ENCODE measurements at places on chromosomes 5 and 9.
A peak's percentile ranks its signal among the peaks of the same experiment; 100 is the strongest.

- no peak for DNase-seq
These were observed 710.2 kb upstream of the ACO1 start for GRCh38 chr9:31674264-31674663.

GRCh38 chr5:79408028-79408427 lies 105.9 kb downstream of the HOMER1 start:
- no peak for DNase-seq

DNA sequence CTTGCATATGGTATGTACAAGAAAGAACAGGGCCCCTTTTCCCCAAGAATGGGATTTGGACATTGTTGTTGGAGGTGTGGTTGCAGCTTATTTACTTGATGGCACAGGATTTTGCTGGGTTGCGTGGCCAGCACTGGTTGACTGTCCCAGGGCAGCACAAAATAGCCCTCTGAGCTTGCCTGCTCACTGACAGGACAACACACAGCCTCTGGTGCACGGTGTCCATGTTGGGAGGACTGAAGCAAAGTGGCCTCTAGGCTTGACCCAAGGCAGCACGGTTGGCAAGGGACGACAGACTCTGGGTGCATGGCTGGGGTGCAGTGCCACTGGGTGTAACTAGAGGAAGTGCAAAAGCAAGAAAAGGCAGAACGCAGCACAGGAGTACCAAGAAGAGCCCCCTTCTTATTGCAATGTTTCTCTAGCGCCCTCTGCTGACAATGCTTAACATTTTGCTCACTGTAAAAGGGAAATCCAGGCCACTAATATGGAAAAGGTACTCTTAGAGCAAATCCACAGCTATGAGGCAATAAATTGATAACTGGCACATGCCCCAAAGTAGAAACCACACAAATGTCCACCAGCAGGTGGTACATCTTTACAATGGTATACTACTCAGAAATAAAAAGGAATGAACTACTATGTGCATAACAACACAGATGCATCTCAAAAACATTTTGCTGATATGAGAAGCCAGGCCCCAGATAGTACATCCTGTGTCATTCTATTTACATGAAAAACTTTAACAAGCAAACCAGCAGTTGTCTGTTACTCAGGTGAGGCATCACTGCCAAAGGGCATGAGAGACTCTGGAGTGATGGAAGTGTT lies 47.4 kb upstream of the BARX1 start:
- DNase-seq = peak; percentile 12

DNA sequence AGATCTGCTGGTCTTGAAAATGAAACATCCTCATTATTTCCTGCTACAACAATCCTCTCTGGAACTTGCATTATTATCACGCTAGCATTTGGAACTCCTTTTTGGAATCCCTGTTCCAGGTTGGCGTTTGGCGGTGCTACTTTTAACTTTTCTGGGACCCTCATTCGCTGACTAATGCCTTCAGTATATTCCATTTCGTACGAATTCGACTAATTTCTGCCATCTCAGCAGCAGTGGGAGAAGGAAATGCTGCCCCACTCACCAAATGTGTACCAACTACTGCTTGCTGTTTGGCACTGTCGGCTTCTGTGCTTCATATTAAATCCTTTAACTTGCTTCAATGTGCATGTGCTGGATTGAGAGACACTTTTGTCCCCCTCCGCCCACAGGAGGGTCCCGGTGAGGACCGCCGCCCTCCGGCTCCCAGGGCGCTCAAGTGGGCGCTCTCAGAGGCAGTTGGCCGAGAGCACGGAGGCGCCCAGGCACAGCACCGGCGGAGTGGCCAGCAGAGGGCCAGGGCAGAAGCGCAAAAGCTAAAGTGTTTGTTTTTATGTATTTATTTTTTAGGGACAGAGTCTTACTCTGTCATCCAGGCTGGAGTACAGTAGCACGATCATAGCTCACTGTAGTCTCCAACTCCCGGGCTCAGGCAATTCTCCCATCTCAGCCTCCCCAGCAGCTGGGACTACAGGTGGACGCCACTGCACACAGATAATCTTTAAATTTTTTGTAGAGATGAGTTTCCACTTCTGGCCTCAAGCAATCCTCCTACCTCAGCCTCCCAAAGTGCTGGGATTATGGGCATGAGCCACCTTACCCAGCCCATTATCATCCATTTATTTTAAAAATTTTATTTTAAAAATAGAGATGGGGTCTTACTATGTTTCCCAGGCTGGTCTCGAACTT lies 11.9 kb downstream of the PDE6A start:
- DNase-seq = peak; percentile 21

- DNase-seq = no peak
These were observed 20.2 kb upstream of the RPL26L1 start for GRCh38 chr5:172939071-172939470.

DNA sequence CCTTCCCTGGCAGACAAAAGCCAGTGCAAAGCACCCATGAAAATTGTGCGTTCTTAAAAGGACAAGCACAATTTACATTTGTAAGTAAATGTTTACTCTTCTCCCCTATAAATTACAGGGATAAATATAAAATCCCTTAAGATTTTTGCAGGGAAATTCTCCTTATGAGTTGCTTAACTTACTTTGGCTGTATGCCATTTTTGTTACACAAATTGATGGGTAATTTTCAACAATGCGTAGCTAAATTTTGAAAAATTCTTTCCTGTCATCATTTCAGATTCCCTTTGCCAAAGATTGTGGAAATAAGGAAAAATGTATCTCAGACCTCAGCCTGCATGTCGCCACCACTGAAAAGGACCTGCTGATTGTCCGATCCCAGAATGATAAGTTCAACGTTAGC lies 64.2 kb upstream of the ITGA2 start:
- no peak for DNase-seq

DNA sequence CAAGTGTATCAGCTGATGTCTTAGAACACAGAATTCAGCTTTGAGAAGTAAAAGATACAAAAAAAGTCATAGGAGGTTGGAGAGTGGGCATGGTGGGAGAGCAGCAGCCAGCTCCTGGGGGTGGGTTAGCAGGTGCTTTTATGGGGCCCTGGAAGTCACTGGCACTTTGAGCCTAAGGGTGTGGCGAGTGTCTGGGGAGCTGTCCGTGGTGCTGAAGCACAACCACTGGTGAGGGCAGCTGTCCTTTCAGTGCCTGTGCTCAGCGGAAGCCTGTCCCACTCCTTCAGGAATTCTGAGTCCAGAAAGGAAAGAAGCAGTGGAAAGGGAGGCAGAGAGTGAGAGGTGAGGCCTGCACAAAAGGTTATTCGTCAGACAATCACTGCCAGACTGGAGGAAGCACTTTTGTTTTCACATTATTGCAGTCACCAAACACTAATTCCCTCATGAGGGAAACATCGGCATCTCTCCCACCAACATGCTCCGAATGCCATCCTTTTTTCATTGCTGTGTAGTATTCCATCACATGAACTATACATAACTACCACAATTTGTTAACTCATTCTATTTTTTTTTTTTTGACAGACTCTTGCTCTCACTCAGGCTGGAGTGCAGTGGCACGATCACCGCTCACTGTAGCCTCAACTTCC lies 59.4 kb upstream of the RAPGEF1 start:
- DNase-seq = no peak

- DNase-seq = no peak
These were observed 300.4 kb downstream of the DTWD2 start for GRCh38 chr5:118687661-118688621.

GRCh38 chr5:8726383-8727036 lies 819.4 kb downstream of the SEMA5A start:
- DNase-seq = peak; percentile 49

- DNase-seq = no peak
These were observed 64.7 kb upstream of the LPAR1 start for GRCh38 chr9:111102793-111103464.

DNA sequence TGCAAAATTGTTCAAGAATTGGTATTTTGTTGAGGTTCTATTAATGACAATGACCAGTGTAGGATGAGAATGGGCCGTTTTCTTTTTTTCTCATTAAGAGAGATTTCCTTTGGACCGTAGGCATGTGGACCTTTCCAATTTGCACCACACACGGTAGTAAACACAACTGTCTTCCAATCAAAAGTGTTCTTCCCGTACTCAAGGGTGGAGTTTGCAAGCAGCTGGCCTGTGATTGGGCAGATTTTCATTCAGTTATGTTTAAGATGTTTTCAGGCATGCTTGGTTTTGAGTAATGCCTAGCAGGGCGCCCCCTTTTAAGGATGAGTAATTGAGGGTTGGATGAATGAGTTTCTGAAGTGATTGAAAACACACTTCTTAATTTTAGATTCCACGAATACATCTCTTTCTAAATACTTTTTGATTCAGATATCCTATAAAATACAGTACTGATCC lies 2.5 kb downstream of the KDM3B start:
- no peak for DNase-seq

DNA sequence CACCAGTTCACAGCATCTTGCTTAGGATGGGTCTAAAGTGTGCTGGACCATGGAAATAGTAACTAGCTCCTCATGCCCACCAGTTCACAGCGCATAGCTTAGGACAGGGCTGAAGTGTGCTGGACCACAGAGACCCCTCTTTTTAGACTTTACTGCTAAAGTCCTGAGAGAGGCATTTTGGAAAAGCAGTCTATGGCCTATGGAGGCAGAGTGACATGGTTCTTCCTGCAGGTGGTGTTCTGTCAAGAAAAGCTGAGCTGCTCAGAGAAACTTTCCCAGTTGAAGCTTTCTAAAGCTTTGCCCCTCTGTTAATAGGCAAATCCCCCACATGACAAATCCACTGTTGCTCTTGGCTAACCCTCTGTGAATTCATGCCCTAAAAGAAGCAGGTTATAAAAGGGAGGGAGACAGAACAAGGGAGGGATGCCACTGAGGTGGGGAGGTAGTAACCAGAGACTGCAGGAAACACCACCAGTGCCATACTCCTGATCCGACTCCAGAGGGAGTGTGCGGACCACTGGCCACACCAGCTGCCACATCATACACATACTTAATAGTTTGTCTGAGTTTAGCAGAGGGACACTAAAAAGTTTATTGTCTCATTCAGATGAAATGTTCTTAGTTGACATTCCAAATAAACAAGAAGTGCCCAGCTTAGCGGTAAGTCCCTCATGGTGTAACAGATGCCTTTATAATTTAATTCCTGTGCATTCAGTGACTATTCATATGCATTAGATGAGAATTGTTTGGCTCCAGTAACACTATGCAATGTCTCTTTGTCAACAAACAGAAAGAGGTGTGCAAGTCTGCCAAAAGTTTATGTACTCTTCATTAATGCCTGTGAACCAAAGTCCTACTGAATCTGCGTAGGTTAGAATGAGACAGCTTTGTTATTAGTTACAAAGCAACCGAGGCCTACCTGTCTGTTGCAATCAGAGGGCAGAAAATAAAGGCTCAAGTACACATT lies 236.2 kb upstream of the NFIL3 start:
- DNase-seq = no peak

DNA sequence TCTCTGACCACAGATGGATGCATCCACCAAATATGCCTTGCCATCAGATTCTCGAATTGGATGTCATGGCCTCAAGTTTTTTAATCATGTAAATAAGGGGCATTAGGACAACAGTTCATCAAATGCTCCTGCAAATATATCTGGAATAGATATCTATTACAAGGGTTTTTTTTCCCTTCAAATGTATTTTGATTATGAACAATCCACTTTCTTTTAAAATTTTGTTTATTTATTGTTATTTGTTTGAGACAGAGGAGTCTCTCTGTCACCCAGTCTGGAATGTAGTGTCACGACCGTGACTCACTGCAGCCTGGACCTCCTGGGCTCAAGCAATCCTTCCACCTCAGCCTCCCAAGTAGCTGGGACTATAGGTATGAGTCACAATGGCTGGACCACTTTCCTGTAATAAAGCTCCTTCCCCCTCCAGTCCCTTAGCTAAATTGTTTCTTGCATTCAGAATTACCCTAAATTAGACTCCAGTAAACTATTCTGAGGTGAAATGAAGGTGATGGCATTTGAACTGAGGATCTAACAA lies 1412.1 kb downstream of the EFNA5 start:
- DNase-seq = no peak

- no peak for DNase-seq
These were observed 220.7 kb downstream of the GNA14 start for GRCh38 chr9:77427256-77427927.

DNA sequence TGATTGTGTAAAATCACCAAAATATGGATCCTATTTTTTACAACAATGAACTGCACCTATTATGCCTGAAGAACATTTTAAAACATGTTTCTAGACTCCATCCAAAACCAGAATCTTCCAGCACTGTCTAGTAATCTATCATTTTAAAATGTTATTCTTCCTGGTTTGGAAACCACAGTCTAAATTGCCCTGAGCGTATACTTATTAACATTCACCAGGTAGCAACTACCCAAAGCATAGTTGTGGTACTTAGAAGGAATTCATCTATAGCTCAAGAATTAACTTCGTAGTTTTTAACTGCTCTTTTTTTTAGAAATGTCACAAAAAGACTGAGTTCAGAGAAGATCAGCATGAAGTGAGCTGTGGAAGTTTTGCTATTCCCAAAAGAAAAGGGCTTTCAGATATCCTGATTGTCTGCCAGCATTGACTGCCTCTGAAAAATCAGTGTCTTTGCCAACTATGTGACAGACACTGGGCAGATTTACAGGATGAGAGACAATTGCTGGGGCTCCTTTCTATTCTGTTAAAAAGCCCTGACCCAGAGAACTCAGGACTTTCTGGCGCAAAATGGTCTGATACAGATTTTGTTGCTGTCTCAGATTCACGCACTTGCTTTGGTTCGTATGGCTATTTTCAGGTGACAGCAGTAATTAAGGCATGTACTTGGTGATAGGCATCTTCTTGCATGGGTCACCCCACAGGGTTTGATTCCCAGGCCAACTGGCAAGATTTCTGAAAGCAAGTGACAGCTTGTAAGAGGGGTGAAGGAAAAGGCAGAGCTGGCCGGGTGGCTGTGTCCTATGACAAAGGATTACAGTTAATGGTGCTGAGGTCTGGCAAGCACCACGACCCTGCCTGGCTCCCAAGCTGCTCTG lies 152.5 kb upstream of the RAI14 start:
- DNase-seq = no peak

DNA sequence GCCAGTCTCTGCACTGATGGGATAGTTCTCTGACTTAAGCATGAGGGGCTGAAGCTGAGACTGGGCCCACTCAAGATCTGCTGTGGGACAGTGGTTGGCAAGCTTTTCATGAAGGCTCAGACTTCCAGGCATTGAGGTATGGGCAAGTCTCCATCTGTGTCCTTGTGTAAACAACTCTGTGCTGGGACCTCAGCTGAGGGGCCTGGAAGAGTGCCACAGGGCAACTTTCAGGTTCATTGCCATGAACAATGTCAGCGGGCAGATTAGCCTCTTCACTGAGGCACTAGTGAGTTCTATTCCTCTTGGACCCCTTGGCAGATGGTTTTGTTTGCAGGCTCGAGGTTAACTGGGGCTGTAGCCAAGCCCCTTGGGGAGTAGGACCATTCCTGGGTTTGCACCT lies 127.1 kb downstream of the MRPS30 start:
- no peak for DNase-seq

DNA sequence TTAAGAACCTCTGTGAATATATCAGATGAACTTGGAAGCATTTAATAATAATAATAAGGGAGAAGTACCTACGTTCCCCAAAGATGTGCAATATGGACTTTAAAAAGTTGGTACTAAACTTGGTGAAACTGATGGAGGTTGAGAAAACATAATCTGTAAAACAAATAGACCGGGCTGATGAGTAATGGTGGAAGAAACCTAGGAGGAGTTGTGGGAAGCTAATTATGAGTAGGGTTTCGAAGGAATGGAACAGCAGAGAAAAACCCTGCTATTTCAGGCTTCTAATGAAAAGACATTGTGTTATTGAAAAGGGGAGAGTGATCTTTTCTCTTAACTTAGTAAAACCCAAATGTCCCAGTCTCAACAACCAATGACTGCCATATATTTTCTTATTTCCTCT lies 229.3 kb downstream of the PCSK1 start:
- DNase-seq = no peak
